ENCODE measurements at places on chromosomes 12 and 14.

GRCh38 chr14:32050878-32051277 is 26.2 kb upstream of the ARHGAP5 start:
- no peak for DNase-seq

GRCh38 chr12:101925361-101925760 is 48.0 kb downstream of the DRAM1 start:
- no peak for DNase-seq

GRCh38 chr14:68800390-68800789 is 7.5 kb upstream of the ZFP36L1 start:
- peak; percentile 66 for DNase-seq

DNA sequence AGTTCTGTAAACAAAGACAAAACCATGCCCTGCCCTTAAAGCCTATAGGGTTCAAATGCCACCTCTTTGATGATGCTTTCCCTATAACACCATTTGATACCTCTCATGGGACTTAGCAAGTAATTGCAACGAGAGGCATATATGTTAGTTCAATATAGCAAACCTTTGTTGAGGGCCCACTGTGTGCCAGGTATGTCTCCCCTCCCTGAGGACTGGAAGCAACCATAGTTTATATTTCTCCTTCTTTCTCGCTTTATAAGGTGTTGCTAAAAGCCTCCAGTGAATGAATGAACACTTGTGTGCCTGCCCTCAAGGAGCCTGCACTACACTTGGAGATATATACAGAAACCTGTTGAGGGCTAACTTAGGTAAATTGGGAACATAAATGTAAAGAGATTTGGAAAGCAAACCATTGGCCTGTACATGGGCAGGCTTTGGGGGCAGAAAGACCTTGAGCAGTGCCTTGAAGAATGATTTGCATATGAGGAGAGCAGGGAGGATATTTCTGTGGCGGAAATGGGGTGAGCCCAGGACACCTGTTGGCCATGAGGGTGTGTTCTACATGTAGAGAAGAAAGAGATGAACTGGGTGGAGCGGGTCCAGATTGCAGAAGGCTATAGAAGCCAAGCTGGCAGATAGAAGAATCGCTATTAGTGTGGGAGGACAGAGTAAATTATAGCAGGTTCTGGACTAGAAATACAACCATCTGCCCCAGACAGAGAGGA is 1.8 kb upstream of the CKAP4 start:
- DNase-seq: no peak

- peak; percentile 55 for DNase-seq
These were observed 17.5 kb downstream of the MTRFR start for GRCh38 chr12:123250471-123251383.

- no peak for DNase-seq
These were observed 327.7 kb downstream of the DUSP6 start for GRCh38 chr12:89024580-89024979.

DNA sequence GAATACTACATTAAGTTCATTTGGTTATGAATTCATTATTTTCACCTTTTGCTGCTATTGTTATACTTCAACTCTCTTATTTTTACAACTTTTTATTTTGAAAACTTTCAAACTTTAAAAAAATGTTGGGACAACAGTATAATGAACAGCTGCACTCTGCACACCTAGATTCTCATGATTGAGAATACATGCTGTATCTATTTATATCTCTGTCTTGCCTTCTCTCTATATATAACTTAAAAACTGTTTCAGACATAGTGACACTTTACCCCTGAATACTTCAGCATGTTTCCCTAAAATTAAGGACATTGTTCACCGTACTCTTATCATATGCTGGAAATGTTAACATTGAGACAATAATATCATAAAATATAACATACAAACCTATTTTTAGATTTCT is 237.1 kb downstream of the GPHN start:
- DNase-seq: no peak

DNA sequence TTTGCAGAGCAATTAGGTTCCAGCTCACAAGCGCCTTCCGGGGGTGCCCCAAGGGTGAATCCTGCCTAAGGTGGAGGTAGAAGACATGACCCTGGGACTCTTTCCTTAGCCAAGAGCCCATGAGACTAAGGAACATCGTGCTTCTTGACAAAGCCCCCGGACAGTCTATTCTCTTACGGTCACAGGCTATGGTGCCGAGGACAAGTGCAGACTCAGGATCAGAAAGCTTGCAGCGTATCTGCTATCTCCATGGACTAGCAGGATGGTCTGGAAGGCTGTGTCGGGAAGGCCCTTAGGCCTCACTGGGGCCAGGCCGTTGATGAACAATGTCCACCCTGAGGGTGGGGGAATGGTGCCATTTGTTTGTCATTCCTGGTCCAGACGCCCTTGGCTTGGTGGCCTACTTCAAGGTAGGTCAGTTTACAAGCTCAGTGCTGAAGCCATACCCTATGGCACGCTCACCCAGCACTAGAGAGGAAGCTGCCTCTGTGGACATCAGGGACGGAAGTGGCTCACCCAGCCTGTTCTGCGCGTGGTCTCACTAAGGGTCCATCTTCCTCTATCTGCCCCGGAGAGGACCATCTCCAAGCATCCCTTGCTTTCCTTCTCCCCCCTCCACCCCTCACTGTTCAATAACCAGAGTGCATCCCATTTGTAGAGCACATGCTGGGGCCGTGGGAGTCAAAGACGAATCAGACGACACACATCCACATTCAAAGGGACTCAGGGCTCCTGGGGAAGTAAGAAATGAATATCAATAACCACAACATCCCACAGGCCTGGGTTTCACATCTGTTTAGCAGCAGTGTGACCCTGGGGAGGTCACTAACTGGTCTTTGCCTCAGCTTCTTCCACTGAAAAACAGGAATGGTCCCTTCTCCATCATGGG is 45.0 kb upstream of the IQSEC3 start:
- DNase-seq: no peak

GRCh38 chr14:57375156-57375555 is 15.2 kb upstream of the NAA30 start:
- DNase-seq: no peak

- DNase-seq: no peak
These were observed 9.6 kb downstream of the ISM2 start for GRCh38 chr14:77489041-77489440.

- DNase-seq: no peak
These were observed at the start of gene REC8 for GRCh38 chr14:24171422-24172260. Gene REC8 (plus strand): TSS chr14:24172080. CDS start chr14:24172553, 473 bp downstream.

GRCh38 chr12:19183121-19183838 is 53.7 kb downstream of the PLEKHA5 start:
- DNase-seq: no peak

- no peak for DNase-seq
These were observed 59.5 kb upstream of the DUSP6 start for GRCh38 chr12:89411846-89412245.

DNA sequence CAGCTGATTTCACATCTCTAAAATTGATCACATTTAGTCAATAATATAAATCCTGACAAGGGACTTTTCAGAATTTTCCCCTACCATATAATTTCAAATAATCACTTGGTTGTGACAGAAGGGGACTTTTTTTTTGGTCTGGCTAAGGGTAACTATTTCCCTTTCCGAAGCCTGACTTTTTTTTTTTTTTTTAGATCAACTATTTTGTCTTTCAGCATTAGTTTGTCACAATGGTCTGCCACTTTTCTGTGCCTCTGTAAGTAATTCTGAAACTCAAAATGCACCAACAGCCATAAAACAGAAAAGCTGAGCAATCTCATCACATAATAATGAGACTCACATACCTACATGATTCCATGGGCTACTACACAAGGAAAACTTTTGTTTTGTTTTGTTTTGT is 266.4 kb downstream of the SSPN start:
- no peak for DNase-seq
